Motor neuron (in vitro differentiated cells): ENCODE measurements at places on chromosomes 1 and 21.

- ATAC-seq: no peak
Observed at GRCh38 chr1:204032642-204033235, 40.2 kb upstream of the SOX13 start.

DNA sequence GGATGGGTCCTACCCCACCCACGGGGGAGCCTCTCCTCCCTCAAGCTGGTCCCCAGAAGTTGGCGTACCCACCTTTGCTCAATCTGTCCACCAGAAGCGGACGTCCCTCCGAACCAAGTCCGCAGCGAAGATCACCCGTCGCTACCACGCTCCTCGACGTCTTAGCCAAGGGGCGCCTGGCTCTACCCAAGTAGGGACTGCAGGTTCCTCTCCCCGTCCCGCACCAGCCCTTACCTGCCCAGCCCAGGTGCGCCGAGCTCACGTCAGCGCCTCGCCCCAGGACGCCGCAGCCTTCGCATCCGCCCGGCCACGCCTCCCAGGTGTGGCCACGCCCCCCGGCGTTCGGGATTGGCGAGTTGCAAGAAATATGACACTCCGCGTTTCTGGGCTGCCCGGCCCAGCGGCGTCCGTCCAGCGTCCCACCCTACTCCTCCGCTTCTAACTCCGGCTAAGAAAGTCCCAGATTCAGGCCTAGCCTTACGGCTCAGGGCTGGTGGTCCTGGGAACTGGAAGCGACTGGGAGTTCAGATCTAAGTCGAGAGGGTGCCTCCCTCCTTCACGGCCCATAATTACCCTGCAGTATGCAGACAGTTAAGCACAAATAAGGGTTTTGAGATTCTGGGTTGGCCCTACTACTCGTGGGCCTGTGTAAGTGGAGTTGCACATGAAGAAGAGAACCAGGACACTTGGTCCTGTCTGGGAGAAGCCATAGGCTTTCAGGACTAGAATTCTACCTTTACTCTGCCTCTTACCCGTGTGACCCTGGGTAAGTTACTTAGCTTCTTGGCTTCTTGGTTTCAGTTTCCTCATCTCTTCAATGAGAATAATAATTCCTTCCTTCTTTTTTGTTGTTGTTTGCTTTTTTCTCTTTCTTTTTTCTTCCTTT, at the start of gene IRF6:
Gene IRF6 (minus strand): TSS at position 268 of the 886 bp plus-strand sequence. CDS start 4,729 bp downstream, outside the sequence.
- ATAC-seq: peak; percentile 82

GRCh38 chr1:150511551-150511950, 3.6 kb downstream of the ECM1 start:
- no peak for ATAC-seq

DNA sequence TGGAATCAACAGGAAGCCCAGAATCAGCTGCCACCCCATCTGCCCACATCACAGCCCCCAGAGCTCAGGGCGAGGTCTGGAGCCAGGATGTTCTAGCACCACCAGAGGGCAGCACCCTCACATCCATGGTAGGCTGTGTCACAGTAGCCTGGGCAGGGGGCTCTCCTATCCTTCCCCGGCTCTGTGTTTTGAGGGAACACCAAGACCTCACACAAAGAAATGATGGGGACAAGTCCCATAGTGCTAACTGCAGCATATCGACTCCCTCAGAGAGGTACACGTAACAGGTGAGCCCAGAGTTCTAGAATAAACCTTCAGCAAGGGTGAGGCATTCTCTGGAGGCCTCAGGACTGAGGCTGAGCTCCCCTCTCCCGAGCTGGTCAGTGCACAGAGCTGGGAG, 2.3 kb upstream of the KCNC4 start:
- ATAC-seq: peak; percentile 30

DNA sequence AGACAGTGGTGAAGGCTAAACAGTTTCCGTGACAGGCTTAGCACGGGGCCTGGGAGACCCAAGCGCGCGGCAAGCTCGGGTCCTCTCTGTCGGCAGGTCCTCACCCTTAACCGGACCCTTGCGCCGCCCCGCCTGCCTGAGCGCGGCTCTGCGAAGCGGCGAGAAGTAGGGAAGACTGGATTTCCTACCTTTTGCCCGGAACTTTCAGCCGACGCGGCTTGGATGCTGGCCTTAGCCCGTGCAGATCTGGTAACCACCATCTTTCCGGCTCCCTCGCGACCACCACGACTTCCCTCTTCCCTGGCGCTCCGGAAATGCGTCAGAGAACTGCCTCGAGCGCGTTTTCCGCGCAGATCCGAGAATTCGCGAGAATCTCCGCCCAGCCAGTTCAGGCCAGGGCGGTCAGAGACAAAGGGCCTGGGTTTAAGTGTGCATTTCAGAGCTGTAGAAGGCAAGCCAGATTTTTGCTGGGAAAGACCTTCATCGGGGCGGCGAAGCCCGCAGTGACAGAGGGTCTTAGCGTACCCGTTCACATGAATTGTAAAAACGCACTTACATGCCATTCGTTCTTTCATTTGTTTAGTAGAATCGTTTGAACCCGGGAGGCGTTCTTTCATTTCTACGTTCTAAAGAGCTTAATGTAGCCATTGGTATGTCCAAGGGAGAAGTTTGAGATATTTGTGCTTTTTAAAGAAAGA, at the start of gene DNTTIP2:
Gene DNTTIP2 (minus strand): TSS at position 318 of the 698 bp plus-strand sequence. CDS start 58 bp downstream, at position 260.
- ATAC-seq: peak; percentile 91
